Stimulated activated CD4-positive, alpha-beta T cell treated with anti-CD3 and anti-CD28 coated beads, Interleukin-2, amount 100 ng/mL, for 24 hours (primary cell): ENCODE measurements at places on chromosomes 3 and 15.

- no peak for DNase-seq
These were observed 2.3 kb upstream of the HMCES start for GRCh38 chr3:129276385-129276784.

- DNase-seq, result no peak
These were observed 541.5 kb downstream of the MAGI1 start for GRCh38 chr3:65497236-65497635.

- no peak for DNase-seq
These were observed 38.5 kb upstream of the DUSP7 start for GRCh38 chr3:52094571-52095485.

- no peak for DNase-seq
These were observed 9.5 kb downstream of the CMTM7 start for GRCh38 chr3:32401126-32401525.

- no peak for DNase-seq
These were observed 2.4 kb upstream of the RASSF1 start for GRCh38 chr3:50342813-50343633.

- no peak for DNase-seq
These were observed 102.0 kb upstream of the THRB start for GRCh38 chr3:24596626-24597025.
